ENCODE measurements at places on chromosomes 5 and 9.

DNA sequence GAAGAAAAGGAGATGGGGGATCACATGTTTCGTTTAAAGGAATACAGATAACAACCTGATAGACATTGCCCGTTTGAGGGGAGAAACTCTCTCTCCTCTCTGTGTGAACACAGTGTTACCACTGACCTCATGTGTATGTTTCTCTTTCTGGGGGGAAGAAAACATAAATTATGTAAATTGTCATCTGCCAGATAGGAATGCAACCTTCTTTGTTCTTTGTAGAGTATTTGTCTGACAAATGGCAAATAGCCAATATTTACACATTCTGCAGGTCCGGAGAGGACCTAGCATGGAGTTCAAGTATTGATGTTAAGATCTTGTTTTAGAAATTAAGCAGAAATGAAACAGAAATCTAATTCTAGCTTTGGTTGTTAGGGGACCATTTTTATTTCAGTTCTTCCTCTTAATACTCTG lies 276.3 kb downstream of the SAXO1 start:
- no peak for DNase-seq

- DNase-seq = no peak
Measured at GRCh38 chr5:23072179-23072578, 219.0 kb upstream of the CDH12 start.

DNA sequence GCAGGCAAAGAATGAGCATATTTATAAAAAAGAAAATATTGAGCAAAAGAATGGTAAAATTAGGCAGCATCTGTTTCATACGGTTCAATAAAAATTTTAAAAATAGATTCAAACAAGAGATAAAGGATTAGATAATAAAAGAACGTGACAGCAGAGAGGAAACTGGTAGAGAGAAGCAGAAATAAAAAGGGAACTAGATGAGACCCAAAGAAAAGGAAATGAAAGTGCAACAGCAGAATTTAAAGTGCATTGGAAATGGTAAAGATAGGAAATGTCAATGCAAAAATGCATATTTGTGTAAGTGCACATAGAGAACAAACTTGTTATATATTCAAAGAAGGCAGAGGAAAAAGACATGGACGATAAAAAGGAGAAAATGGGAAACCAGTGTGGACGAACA lies 70.2 kb downstream of the SUSD1 start:
- DNase-seq = no peak

GRCh38 chr9:1238407-1238806 lies 188.2 kb downstream of the DMRT2 start:
- no peak for DNase-seq

DNA sequence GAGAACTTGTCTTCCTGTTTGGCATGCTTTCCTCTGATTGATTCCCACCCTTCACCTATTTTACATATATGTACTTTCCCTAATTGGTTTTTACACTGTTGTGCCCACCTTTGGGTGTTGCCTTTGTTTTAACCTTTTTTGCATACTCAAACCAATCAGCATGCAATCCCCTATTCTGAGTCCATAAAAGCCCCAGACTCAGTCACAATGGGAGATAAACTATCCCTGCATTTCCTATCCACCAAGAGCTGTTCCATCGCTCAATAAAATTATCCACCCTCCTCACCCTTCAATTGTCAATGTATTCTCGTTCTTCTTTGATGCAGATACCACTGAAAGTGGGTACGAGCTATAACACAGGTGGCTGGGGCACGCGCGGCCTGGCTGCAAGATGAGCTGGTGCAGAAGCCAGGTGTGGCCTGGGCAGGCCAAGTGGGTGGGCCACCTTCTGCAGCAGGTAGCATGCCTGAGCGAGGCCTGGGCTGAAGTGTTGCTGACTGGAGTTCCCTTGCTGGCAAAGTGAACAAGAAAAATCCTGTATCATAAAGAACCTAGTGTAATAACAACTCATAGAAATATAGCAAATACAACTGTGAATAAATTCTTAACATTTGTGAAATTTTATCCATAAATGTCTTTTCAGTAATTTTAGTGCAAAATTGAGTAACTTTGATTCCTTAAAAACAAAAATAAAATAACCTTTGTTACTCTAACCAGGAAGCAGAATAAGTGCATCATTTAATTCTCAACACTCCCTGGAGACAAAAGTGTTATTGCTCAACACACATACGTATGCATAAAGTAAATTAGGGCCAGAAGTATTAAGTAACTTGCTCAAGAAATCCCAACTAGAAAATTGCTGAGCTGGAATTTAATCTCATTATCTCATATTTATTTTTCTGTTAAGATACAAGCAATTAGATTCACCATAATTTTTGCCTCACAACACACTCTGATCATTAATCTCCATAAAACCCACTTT lies 685.3 kb upstream of the EDIL3 start:
- DNase-seq = no peak

GRCh38 chr9:91958174-91958573 lies 8.1 kb upstream of the ROR2 start:
- no peak for DNase-seq

- DNase-seq = no peak
Measured at GRCh38 chr5:143066556-143067281, 296.5 kb downstream of the ARHGAP26 start.

GRCh38 chr5:180785121-180785781 lies 17.4 kb downstream of the MGAT1 start:
- no peak for DNase-seq

- DNase-seq = no peak
Measured at GRCh38 chr9:85508616-85509015, 233.1 kb downstream of the AGTPBP1 start.

DNA sequence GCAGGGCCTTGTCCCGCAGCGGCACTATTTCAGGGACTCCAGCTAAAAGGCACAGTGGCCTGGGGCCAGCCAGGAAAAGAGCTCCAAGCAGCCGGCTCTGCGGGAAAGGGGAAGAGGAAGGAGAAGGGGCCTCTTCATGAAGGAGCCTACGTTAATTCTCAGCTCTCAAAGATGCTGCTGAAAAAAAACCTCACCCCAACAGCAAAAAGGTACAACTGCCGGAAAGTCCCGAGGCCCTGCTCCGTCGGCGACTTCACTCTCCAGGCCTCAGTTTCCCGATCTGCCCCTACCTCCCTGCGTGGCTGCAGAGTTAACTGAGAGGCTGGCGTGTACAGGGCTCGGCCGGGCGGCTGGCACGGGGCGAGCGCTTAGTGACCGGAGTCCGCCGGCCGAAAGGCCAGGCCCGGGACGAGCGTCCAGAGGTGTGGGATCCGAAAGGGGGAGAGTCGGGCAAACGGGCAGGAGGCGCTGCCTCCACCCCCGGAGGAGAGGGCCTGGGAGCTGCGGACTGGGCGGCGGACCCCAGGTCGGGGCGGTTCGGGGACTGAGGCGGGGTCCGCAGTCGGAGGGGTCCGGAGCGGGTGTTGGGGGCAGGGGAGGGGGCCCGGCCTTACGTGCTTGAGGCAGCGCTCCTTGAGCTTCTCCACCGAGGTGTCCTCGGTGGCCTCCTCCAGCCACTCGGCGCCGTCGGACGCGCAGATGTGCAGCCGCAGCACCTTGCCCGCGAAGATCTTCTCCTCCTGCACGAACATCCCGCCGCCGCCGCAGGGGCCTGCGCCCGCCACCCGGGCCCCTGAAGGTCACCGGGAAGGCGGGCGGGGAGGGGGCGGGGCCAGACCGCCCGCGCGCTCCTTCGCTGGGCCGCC lies 529 bp downstream of the UBAC1 start:
- no peak for DNase-seq

DNA sequence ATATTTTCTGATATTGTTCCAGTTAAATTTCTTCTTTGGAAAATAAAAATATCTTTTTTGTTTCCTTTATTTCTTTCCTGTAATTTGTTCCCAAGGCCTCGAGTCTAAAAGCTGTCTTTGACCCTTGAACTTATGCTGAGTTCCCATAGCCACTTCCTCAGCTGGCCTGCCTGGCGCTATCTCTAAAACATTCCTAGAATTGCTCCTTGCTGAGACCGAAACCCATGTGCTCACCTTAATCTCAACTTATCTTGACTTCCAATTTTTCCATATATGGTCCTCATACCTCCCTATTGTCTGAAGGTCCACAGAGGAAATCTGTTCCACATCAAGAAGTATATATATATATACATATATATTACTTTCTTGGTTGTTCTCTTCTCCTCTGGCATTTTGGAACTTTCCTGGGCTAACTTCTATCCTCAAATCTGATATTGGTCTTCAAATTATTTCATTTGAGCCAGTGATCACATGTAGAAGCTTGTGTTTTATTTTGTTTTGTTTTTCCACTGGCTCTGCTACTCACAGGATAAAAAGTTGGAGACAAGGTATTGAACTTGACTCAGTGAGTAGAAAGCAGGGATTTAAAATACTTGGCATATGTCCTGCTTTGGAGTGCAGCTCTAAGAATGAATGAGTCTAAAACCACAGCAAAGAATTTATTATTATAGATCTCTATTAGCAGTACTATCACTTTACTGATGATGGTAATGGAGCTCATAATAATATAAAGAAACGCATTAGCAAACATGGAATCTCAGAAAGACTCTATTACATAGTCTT lies 45.2 kb downstream of the ENC1 start:
- DNase-seq = no peak

DNA sequence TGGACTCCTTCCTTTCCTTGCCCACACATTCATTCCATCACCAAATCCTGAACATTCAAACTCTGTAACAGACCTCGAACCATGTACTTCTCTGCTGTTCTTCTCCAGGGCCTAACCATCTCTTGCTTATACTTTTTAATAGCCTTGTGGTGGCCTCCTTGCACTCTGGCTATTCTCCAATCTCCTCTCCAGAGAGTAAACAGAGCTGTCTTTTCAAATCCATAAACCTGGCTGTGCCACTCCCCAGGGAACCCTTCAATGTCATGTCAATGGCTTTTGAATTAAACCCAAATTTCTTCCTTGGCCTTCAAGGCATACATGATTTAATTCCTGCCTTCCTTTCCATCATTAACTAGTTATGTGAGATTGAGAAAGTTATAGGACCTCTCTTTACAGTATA lies 277.6 kb upstream of the EFNA5 start:
- no peak for DNase-seq

Measured in CD4-positive, alpha-beta T cell treated with Interleukin-15 for 4 hours (primary cell).